Immature natural killer cell (primary cell): ENCODE measurements at places on chromosomes 3 and 15.

DNA sequence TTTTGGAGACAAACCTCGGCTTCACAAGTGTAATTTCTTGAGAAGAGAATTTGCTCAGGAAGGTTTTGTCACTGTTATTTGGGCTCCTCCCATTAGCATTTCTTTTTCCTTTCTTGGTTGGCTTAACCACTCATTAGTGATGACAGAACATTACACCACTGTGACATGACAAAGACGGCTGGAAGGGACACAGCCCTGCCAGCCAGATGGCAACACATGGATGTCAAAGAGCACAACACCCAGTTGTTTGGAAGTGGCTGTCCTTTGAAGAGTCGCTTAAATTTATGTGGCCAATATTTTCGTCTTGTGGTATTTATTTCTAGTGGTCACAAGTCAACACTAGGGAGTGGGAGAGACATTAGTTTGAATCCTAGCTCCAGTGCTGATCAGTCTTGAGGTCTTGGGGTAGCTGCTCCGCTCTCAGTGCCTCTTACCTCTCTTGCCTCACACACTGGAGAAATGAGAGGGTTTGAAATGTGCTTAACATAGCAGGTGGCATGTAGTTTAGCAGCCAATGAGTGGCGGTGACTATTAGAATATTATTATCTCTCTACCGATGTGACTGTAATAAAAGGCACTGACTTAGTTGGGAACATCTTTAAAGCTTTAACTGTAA lies 92.8 kb downstream of the FRMD4B start:
- no peak for DNase-seq

DNA sequence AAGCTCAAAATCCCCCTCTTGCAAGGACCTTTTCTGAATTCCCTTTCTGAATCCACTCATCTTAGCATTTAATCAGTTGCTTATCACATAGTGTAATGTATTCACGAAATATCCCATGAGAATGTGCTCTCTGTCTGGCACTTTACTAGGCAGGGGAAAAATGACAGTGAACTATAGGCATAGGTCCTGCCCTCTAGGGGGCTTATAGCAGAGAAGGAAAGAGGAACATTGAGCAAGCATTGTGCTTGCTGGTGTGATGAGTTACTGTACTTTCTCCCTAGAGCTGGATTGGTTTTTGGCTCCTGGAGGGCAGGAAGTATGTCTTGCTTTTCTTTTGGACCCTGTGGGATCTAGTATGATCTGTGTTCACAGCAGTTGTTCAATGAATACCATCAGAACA lies 26.5 kb downstream of the DUOX2 start:
- no peak for DNase-seq

DNA sequence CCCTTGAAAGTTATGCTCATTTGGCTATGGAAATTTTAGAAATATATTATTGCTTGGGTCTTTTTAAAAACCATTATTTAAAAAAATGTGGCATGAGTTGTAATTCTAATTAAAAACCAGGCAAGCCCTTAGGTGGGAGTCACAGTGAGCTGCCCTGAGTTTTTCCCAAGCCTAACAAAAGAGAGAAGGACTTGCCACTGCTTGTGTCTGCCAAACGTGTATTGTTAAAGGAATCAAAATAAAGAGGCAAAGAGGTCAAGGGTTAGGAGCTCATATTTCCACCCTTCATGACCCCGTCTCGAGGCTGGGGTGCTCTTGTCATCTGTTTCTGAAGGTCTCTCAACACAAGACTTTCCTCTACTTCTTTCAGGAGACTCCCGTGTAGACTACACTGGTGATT lies 321.1 kb downstream of the ZIC1 start:
- DNase-seq = no peak

DNA sequence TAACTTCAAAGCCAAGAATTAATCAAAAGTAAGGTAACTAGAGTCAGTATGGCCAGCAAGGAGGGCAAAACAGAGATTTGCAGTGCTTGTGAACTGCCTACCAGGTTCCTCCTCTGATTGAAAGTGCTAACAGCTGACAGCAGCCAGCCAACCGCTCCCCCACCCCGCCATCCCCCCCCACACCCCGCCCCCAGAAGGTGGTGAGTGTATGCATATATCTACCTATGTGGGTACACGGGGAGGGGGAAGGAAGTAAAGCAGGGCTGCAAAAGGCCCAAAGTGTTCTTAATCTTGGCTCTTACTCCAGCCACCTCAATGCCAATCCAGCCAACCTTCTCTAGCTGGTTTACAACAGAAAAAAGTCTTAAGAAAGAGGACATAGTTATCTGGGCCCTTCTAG lies 50.7 kb downstream of the RAF1 start:
- DNase-seq = no peak

DNA sequence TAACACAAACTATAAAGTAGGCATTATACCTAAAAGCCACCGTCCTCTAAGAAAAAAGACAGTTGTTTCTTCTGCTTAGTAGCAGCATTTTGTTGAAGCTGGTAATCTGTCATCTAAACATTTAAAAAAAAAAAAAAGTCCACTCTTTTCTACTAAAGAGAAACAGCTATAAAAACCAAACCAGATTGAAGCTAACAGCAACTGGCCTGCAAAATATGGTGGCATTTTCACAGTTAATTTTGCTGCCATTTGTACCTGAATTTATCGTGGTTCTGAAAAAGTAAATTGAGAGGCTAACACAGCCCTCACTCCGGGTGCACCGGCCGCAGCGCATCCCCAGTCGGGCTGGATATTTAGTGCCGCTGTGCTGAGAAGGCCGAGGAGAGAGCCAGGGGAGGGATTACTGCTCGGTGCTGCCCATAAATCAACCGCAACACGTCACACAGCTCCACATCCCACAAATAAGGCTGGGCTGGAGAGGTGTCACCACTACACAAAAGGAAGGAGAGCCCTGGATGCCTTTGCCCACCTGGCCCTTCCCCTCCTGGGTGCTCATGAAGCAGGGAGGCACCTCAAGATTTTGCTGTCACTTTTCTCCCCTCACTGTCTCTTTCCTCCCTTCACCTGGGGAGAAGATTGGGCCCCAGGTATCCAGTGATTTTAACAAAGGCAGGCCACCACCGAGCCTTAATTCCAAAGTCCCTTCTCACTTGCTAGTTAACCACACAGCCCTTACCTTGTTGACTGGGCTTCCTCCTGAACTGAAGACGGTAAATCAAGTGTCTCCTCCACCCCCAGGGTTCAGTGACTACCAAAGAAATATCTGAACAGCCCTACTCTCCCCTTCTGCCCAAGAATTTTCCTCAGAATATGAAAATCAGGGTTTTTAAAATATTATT lies 44.4 kb downstream of the MECOM start:
- DNase-seq = no peak

DNA sequence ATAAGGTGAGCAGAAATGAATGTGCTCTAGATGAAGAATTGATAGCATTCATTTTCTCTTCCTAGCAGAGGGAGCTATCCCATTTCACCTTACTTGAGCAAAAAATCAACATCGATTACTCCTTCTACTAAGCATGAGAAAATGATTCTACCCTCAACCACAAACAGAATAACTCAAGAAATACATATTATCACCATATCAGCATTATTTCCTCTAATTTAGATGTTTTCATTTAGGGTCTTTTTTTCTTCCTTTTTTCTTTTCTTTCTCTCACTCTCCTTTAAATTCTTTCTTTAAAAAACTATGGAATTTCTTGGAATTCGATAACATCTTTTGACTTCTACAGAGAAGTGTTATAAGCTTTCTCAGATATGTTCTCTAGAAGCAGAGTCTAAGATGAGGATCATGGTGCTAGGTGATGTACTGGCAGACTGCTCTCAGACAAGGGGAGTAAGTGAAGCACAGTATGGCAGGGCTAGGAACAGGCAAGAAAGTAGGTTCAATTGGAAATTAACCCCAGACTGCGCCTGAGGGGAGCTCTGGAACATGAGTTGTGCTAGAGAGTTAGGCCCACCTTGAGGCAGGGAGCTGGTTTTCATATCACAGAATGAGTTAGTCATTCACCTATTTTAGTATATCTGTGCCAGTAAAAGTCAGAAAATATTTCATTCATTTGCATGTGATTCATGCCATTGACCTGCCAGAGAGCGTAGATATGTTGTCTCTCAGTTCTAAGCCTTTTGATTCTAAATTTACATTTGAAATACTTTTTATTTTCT lies 279.2 kb upstream of the KCNH8 start:
- no peak for DNase-seq
